ENCODE measurements at places on chromosomes 6 and 20.

DNA sequence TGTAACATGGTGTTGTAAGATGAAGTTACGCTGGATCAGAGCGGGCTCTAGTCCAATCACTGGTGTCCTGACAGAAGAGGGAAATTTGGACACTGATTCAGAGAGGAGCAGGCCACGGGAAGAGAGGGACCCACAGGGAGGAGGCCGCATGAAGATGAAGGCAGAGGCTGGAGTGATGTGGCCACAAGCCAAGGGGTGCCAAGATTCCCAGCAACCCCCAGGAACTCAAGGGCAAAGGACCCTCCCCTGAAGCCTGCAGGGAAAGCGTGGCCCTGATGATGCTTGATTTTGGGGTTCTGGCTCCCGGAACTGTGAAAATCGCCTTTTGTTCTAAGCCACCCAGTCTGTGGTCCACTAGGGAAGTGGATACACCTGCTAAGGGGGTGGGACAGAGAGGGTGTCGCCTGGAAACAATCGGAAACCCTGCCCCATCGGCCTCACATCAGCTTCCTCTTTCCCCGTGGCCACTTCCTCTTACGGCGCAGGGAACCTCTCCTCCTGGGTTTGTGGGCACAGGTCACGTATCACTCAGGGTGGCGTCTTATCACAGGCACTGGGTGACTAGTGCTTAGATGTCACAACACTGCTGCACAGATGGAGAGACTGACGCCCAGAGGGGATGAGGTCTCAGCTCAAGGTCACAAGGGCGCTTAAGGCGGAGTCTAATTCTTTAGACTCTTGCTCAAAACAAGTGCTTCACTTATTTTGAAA, 58.0 kb downstream of the SULF2 start:
- peak; percentile 55 for DNase-seq

- DNase-seq = no peak
These were observed 190.4 kb upstream of the MCHR2 start for GRCh38 chr6:100184473-100184872.

DNA sequence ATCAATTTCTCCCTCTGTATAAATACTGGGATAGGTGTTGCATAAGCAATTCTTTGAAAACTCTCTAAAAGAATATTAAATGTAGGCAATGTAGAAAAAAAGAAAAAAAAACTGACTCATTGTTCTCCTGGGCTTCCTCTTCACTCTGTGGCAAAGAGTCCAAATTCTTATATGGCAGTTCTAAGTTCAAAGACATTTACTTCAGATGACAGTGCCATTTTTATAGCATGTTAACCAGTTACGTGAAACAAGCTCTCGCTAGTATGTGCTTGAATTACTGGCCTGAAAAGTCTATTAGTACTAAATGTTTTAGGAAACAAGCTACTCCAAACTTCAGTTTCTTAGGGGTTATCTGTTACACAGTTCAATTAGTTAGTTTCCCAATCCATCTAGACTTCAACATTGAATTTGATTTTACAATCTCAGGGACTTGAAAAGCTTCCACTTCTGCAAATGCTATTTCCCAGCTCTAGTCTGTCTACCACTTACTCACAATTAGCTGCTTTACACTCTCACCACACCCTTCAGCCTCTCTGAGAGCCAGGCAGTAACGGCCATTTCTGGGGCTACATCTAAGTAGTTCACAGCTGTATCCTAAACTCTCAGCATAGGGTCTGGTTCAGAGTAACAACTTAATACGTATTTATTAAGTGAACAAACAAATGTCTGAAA, 100.4 kb downstream of the OGFRL1 start:
- no peak for DNase-seq

DNA sequence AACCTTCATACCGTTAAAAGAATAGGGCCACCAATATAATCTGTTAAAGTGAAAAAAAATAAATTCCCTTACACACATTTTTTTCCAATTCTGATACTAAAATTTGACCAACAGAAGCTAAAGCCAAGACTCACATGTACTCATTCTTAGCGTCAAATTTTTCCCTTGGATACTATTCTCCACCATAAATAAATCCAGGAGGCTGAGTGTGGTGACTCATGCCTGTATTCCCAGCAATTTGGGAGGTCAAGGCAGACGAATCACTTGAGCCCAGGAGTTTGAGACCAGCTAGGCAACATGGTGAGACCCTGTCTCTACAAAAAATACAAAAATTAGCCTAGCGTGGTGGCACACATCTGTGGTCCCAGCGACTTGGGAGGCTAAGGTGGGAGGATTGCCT, 43.9 kb downstream of the SCML4 start:
- no peak for DNase-seq

DNA sequence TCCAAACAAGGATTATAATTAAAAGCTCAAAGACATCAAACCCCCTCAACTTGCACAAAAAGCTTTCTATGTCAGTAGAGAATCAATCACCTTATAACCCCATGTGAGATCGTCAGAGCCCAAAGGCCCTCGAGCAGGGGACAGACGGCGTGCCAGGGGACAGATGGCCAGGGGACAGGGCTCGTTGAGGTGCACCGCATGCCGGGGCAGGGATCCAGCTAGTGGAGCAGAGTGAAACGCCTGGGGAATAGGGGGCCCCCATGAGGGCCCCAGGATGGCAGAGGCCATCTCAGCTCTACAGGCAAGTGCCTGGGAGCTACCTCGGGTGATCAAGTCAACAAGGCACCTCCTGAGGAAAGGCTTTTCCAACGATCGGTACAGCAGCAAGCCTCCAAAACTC, 28.6 kb downstream of the DIDO1 start:
- DNase-seq = no peak

- DNase-seq = no peak
These were observed 7.0 kb downstream of the SLC22A23 start for GRCh38 chr6:3449750-3450305.

- no peak for DNase-seq
These were observed 9.5 kb downstream of the OVOL2 start for GRCh38 chr20:18048176-18048575.

- DNase-seq = no peak
These were observed 636 bp downstream of the RTF2 start for GRCh38 chr20:56469077-56469449.

- DNase-seq = no peak
These were observed 135.5 kb downstream of the ZDHHC14 start for GRCh38 chr6:157516319-157517026.

GRCh38 chr6:144334150-144334708, 49.1 kb downstream of the UTRN start:
- DNase-seq = peak; percentile 60

GRCh38 chr6:81878479-81878878, 126.0 kb upstream of the TENT5A start:
- DNase-seq = no peak

- DNase-seq = no peak
These were observed 164.4 kb upstream of the KCNG1 start for GRCh38 chr20:51187261-51187660.

DNA sequence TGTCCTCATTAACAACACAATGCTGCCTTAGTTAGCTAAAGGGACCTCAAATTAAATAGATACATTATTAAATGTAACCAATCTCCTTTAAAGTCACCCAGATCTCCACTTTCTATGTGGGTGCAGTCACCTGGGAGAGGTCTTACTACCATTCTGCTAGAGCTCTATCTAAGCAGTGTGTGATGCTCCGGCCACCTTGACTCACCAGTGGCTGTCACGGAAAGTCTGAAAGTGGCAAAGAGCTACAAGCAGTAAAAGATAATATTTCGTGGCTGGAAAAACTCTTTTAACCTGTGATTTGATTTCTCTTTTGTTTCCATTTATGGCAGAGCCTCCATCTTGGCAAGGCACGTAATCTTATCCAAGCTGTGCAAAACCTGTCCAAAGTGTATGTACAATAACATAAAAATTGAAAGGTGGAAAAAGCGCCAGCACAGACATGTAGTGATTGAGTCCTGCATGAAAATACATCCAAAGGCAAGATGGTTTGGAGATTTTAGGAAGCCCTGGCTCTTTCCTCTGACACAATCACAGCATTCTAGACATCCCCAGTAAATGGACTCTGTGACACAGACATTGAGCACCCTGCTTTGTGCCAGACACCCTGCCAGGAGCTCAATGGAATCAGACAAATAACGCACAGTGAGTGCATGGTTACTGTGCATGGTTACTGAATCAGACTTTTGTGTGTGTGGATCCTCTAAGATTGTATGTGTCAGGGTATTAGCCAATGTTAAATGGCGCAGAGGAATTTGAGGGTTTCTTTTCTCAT, 116.6 kb downstream of the ADAT2 start:
- DNase-seq = no peak

- DNase-seq = no peak
These were observed 232.2 kb downstream of the SYNDIG1 start for GRCh38 chr20:24701668-24702067.

- no peak for DNase-seq
These were observed 234.3 kb downstream of the PACRG start for GRCh38 chr6:162962093-162962492.

GRCh38 chr20:7703996-7704395, 236.3 kb downstream of the HAO1 start:
- no peak for DNase-seq

- DNase-seq = no peak
These were observed 40.7 kb upstream of the SLC17A4 start for GRCh38 chr6:25713824-25714223.

GRCh38 chr6:73121421-73121993, 103.8 kb downstream of the KHDC1L start:
- no peak for DNase-seq
